Esophagus squamous epithelium (tissue), 5 donors: ENCODE measurements at places on chromosomes 5 and 9.

- no peak for DNase-seq
These were observed 41.2 kb upstream of the ADRB2 start for GRCh38 chr5:148785223-148785622.

DNA sequence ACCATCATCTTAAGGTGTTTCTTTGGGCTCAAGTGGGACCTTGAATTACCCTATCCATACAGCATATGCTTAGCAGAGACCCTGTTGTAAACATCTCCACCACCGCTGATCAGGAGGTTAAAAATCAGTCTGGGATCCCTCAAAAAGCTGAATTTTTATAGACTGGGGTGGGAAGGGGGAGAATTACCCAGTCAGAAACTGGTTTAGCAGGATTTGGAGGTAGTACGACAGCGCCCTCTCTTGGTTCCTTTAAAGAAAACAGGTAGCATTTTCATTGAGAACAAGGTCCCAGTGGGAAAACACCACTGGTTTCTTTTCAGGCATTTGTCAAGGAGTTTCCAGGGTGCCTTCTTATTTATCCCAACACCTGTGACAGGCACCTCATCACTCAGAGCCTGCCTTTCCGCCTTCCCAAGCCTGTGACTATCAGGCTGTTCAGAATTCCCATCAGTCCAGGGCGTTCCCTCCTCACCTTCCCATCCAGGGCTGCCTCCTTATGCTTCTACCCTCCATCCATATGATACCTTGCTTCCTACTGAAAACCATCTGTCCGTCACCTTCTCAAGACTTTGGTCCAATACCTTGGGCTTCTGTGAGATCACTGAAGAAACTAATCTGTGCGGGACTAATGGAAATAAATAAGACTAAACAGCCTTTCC is 203.8 kb upstream of the RAI14 start:
- DNase-seq = no peak

- no peak for DNase-seq
These were observed 220.7 kb downstream of the SPOCK1 start for GRCh38 chr5:137278476-137278875.

DNA sequence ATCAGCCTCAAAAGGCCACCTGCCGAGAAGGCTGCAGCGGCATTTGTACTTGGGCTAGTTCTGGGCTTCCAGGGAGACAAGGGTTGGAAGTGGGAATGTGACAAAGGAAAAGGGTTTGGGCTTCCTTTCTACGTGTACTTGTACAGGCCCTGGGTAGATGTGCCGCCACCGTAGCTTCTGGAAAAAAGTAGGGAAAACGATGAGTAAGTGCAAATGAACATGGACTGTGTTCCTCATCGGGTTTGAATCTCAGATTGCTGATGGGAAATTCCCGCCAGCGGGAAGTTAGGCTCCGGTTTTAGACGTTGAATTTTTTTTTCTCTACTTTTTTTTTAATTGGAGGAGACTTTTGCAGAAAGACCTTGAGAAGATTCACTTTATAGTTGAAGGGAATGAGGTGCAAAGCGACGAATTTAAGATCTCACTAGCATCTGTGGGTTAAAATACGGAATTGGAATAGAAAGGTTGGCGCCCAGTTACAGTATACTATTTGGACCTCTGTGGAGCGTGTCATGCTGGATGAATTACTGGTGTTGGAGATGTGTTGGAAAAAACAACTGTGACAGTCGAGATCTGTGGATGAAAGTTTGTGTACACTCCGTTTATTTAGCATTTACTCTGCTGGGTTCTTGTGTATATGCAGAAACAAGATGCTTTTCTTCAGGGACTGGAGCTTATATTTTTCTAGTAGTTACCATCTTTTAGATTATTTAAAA is 1.2 kb downstream of the G3BP1 start:
- no peak for DNase-seq
